Astrocyte (in vitro differentiated cells and primary cell): ENCODE measurements at places on chromosomes 2 and 18. TPM values are rescaled to one million over a fixed set of nuclear protein-coding genes. Genes with fewer than 3 reads are reported as not detected.

GRCh38 chr18:25873833-25874232, 216.6 kb downstream of the SS18 start:
- H3K27ac ChIP-seq, result no peak overlapping the region
- H3K4me1 ChIP-seq, result no peaks in the 10 kb centered on the region
- H3K36me3 ChIP-seq, result no peaks in the 10 kb centered on the region
- no peak overlapping the region for H3K4me3 ChIP-seq
- no peaks in the 10 kb centered on the region for H3K27me3 ChIP-seq

DNA sequence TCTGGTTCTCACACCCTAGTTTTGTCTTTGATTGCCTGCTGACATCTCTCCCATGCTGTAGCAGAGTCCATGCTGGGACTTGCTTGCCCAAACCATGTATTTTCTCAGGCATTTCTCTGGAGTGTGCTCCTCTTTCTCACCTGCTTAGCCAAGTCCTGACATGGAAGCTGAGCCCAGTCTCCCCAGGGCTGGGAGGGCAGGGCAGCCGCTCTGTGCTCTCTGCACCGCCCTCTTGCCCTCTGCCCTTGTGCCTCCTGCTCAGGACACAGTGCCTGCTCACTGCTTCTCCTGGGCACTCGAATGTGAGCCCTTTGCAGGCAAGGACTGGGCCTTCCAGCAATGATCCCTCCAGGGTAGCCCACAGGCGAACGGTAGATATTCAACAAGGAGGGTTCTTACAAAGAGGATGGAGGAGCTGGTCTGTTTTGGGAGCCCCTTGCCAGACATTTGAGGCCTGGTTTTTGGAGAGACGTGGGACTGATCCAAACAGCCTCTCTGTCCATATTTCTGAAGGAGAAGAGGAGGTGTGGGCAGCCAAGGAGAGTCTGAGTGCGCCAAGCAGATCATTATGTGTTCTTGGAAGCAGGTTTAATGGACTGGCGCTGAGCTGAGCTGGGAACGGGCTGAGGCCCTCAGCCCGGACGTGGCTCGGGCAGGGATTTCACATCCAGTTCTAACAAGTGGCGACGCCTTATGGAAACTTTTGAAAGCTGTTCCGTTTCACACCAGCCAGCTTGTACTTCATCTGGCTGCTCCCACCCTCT, 4.0 kb downstream of the SLC14A2 start:
- H3K4me3 ChIP-seq, result no peak overlapping the region
- no peaks in the 10 kb centered on the region for H3K36me3 ChIP-seq
- peaks cover 8% of the 10 kb centered on the region for H3K4me1 ChIP-seq
- no peak overlapping the region for H3K27ac ChIP-seq

DNA sequence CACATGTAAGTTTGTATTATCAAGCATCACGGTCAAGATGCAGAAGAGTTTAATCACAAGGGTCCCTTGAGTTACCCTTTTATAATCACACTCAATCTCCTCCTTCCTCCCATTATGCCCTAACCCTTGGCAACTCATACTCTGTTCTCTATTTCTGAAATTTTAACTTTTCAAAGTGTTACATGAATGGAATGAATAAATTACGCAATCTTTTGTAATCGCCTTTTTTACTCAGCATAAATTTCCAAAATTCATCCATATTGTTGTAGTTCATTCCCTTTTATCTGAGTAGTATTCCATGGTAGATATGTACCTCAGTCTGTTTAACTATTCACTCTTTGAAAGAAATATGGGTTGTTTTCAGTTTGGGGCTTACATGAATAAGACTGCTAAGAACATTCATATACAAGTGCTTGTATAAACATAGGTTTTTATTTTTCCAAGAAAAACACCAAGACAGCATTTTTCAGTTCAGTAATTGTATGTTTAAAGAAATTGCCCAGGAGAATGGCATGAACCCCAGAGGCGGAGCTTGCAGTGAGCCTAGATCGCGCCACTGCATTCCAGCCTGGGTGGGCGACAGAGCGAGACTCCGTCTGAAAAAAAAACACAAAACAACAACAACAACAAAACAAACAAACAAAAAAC, 430.9 kb upstream of the KCNH7 start:
- H3K4me1 ChIP-seq, result peaks cover 5% of the 10 kb centered on the region
- H3K36me3 ChIP-seq, result no peaks in the 10 kb centered on the region
- H3K27me3 ChIP-seq, result no peaks in the 10 kb centered on the region
- H3K4me3 ChIP-seq, result no peak overlapping the region
- DNase-seq, result no peak

- no peaks in the 10 kb centered on the region for H3K4me1 ChIP-seq
- H3K36me3 ChIP-seq, result no peaks in the 10 kb centered on the region
- no peak for DNase-seq
- no peaks in the 10 kb centered on the region for H3K27me3 ChIP-seq
These were observed 225.8 kb downstream of the PTGR3 start for GRCh38 chr18:74982946-74983635.

DNA sequence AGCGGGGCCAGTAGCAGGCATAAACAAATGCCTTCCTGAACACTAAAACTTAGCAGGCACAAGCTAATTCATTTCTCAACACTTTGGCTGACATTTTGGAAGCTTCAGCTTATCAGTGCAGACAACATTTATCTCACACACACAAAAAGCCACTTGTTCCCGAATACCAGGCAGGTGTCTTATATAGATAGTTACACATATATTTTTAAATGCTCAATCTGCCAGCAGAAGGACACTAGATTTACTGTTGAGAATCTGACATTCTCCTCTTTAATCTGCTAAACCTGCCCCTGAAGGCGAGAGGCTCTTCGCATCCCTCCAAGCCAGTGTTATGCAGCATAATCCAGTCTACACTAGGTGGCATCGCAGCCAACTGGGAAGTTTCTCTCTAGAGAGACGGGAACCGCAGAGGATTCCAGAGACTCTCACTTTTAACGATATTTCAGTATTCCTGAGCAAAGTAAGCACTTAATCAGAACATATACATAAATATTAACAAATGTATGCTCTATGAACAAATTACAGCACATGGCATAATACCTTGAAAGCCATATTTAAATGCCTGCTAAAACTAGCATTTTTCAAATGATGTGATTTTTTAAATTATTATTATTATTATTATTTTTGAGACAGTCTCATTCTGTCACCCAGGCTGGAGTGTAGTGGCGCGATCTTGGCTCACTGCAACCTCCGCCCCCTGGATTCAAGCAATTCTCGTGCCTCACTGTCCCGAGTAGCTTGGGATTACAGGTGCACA, 90.2 kb upstream of the SCG2 start:
- H3K27me3 ChIP-seq, result no peaks in the 10 kb centered on the region
- no peak overlapping the region for H3K27ac ChIP-seq
- H3K4me1 ChIP-seq, result peaks cover 10% of the 10 kb centered on the region
- peak; percentile 34 for DNase-seq
- H3K36me3 ChIP-seq, result no peaks in the 10 kb centered on the region

GRCh38 chr2:75570948-75571729, 10.4 kb upstream of the EVA1A start:
- DNase-seq, result peak; percentile 78
- H3K36me3 ChIP-seq, result no peaks in the 10 kb centered on the region

DNA sequence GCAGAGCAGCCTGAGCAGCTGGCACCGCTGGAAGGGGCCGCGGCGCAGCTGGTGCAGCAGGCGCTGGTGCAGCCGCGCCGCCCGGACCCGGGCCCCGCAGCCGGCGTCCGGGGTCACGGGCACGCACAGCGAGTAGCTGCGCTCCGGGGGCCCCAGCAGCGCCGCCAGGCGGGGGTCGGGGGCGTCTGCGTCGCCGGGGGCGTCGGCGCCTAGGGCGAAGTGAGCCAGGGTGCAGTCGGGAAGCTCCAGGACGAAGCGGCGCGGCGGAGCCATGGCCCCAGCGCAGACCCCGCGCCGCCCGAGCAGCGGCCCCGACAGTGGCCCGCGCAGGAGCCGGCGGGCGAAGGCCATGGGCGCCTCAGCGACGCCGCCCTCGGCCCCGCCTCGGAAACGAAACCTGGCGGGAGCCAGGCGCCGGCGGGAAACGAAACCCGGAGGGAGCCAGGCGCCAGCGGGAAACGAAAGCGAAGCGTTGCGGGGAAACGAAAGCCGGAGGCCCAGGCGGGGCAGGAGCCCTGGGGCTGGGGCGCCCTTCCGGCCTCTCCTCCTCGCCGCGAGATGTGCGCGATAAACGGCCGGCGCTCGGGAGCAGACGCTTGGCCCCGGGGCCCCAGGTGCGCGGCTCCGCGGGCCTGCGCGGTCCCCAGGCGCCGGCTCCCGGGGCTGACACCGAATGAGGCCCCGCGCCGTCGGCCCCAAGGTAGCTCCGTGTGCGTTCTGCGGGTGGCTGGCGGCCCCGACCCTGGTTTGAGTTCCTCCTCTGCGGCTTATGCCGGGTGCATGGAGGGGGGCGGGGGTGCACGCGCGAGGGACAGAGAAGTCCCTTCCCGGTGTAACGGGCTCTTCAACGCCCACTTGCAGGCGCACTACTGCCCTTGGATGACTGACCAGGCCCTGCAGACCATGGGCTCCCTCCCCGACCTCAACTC, at the start of gene CMPK2:
Gene CMPK2, minus strand, starts transcription at position 562 of the 929 bp plus-strand sequence. Its CDS starts 211 bp downstream, at position 351.
- peak; percentile 31 for DNase-seq
- H3K27ac ChIP-seq, result no peak within 1 kb of the TSS
- H3K36me3 ChIP-seq, result no peaks in the 10 kb centered on the region
- peaks cover 2% of the 10 kb centered on the region for H3K27me3 ChIP-seq
- H3K4me3 ChIP-seq, result peak within 1 kb of the TSS; percentile 67

DNA sequence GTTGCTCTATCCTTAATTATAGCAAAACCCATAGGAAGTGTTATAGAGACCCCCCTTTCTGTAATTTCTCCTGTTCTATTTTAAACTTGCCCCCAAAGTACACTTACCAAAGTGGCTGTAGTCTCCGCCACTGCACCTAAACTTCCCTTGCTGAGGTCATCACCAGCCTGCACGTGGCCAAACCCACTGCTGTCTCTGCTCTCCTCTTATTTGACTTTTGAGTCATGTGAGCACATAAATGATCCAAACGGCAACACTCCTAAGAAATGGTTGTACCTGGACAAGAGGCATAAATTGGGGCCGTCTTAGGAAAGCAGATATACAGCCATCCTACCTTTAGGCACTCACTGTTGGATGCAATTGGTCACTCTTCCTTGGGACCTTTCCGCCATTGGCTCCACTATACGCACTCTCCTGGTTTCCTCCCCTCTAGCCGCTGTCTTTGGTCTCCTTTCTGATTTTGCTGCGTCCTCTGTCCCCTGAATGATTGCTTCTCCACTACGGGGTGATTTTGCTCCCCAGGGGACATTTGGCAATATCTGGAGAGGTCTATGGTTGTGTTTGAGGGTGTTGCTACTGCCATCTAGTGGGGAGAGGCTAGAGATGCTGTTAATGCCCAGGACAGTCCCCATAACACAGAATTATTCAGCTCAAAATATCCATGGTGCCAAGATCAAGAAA, 19.2 kb upstream of the IL36G start:
- no peak overlapping the region for H3K27ac ChIP-seq
- no peaks in the 10 kb centered on the region for H3K4me1 ChIP-seq
- peaks cover 14% of the 10 kb centered on the region for H3K27me3 ChIP-seq
- no peak overlapping the region for H3K4me3 ChIP-seq
- no peaks in the 10 kb centered on the region for H3K36me3 ChIP-seq

DNA sequence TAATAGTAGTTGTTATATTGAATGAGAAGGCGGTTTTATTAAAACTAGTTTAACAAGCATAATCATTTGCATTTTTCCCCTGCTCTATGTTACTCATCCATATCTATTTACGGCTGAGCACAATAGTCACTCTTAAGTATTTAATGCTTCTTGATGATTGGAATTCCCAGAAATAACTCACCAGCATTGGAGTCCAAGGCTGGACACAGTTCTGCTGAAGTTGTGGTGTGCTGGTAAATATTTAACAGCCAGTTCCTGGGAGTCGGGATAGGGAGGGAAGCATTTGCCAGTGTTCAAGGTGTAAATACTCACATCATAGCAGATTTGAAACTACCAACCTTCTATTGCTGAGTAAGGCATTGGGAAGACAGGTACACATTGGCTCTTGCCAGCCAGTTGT, 315.1 kb downstream of the MTX2 start:
- peak; percentile 88 for DNase-seq
- H3K4me1 ChIP-seq, result peaks cover 25% of the 10 kb centered on the region
- no peaks in the 10 kb centered on the region for H3K27me3 ChIP-seq
- no peak overlapping the region for H3K4me3 ChIP-seq

- H3K27ac ChIP-seq, result no peak overlapping the region
- peak; percentile 67 for DNase-seq
- peaks cover 15% of the 10 kb centered on the region for H3K4me1 ChIP-seq
- no peaks in the 10 kb centered on the region for H3K36me3 ChIP-seq
- H3K4me3 ChIP-seq, result no peak overlapping the region
- peaks cover 30% of the 10 kb centered on the region for H3K27me3 ChIP-seq
These were observed 3.8 kb upstream of the ATP6V1C2 start for GRCh38 chr2:10717628-10718027.

- peak overlapping the region; percentile 65 for H3K4me3 ChIP-seq
- DNase-seq, result peak; percentile 29
- H3K36me3 ChIP-seq, result no peaks in the 10 kb centered on the region
- H3K4me1 ChIP-seq, result peaks cover 5% of the 10 kb centered on the region
These were observed 84.9 kb upstream of the EPB41L3 start for GRCh38 chr18:5628512-5629255.

SAP130 gene
- 21.5 and 24.6 TPM in 2 replicates for total RNA-seq

AQP12B gene
- not detected in 2 replicates for total RNA-seq
